Stimulated activated CD8-positive, alpha-beta memory T cell treated with anti-CD3 and anti-CD28 coated beads, Interleukin-2, amount 100 ng/mL, for 48 hours (primary cell): ENCODE measurements at places on chromosomes 11 and 22.

GRCh38 chr22:23437779-23438178, 142.3 kb downstream of the IGLL1 start:
- DNase-seq, result no peak

- DNase-seq, result no peak
Measured at GRCh38 chr11:72639502-72640375, 34.5 kb downstream of the PDE2A start.

GRCh38 chr11:112352907-112353306, 92.2 kb upstream of the PLET1 start:
- DNase-seq, result no peak

- no peak for DNase-seq
Measured at GRCh38 chr11:69808667-69809086, 10.5 kb downstream of the FGF3 start.

GRCh38 chr11:12389676-12390657, 12.6 kb downstream of the PARVA start:
- DNase-seq, result no peak

DNA sequence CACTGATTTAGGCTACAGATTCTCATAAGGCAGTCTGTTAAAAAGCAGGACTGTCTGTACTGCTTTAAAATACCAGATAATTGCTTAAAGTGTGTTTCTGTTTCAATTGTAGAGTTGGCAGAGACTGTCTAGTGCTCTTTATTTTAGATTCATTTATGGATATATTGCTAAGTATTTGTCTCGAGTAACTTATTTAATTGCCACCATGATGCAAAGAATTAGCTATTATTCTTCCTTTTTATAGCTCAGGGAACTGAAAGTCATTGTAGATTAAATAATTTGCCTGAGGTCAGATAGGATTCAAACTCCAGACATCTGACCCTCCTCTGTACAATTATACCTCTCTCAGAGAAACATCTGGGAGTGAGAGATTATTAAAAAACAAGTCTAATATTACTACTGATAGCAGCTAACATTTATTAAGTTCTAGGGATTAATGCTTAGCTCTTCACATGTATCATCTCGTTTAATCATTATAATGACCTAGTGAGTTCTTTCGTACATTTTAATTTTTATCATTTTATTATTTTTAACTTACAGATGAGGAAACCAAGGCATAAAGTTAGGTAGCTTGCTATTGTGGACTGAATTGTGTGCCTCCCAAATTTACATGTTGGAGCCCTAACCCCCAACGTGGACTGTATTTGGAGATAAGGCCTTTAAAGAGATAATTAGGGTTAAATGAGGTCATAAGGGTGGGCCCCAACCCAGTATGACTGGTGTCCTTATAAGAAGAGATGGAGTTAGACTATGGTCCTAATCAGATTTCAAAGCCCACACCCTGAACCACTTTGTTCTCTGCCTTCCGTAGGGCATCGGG, 19.7 kb upstream of the RAG2 start:
- DNase-seq, result no peak

DNA sequence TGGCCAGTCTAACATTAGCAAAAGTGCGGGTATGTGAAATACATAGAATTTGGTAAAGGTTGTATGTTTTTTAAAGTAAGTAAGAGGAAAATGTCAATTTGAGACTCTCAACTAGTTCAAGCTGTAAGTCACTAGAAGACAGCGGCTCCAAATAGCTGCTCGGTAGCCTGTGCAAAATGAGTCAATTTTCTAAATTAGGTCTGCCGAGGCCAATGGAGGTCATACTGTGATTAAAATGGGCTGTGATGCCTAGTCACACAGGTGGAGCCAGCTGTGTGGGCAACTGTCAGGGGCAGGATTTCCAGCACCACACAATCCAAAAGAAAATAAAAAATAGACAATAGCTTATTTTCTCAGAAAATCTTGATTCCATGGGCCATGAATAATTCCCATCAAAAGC, 32.3 kb downstream of the KCNA4 start:
- no peak for DNase-seq
